ENCODE measurements at places on chromosomes 4 and X.

DNA sequence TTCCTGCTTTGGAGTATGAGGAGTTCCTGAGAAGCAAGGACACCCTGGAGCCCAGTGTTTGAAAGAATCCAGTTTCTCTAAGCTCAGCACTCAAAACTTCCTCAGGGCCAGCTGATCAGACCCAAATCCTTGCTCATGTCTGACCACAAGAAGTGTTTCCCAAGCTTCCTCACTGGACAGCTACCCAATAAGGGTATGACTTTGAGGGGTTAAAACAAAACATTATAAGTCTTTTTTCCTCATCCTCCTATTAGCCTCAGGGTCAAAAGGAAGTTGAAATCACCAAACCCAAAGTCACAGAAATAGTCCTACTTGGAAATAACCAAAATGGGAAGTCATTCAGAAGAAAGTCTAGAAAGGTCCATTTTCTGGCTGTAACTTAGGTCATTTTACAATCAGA, 13.7 kb downstream of the ZBTB33 start:
- no peak for DNase-seq

GRCh38 chr4:67581208-67581857, 22.8 kb downstream of the STAP1 start:
- no peak for DNase-seq

- DNase-seq: no peak
Observed at GRCh38 chrX:22206781-22207180, 65.9 kb upstream of the CBLL2 start.

- no peak for DNase-seq
Observed at GRCh38 chr4:153296040-153296823, 48.3 kb upstream of the MND1 start.

GRCh38 chrX:73916489-73916888, 353.5 kb downstream of the CHIC1 start:
- DNase-seq: no peak

GRCh38 chr4:39353478-39354253, 12.5 kb downstream of the RFC1 start:
- DNase-seq: no peak

DNA sequence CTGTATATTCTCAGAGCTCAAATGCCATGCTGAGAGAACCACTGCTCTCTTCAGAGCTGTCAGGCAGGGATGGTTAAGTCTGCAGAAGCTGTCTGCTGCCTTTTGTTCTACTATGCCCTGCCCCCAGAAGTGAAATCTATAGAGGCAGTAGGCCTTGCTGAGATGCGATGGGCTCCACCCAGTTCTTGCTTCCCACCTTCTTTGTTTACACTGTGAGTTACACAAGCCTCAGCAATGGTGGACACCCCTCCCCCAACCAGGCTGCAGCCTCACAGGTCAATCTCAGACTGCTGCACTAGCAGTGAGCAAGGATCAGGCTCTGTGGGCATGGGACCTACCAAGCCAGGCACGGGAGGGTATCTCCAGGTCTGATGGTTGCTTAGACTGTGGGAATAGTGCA, 271.6 kb downstream of the CENPC start:
- DNase-seq: no peak

GRCh38 chrX:66684196-66684595, 45.3 kb upstream of the EDA2R start:
- no peak for DNase-seq

DNA sequence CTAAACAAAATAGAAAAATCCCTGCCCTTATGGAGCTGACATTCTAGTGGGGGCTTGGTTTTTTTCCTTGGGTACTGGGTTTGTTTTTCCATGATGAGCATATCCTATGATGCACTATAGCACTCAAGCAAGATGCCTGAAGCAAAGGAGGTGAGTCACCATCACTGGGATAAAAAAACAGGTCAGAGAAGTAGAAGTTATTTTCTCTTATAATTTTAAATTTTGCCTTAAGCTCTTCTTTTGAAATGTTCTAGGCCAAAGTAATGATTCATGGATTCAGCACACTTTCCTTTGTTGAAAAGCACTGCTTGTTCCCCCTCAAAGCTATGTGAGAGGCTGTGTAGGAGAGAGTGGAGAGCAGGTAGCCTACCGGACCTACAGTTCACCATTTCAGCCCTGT, 15.2 kb upstream of the CXCL2 start:
- DNase-seq: no peak

DNA sequence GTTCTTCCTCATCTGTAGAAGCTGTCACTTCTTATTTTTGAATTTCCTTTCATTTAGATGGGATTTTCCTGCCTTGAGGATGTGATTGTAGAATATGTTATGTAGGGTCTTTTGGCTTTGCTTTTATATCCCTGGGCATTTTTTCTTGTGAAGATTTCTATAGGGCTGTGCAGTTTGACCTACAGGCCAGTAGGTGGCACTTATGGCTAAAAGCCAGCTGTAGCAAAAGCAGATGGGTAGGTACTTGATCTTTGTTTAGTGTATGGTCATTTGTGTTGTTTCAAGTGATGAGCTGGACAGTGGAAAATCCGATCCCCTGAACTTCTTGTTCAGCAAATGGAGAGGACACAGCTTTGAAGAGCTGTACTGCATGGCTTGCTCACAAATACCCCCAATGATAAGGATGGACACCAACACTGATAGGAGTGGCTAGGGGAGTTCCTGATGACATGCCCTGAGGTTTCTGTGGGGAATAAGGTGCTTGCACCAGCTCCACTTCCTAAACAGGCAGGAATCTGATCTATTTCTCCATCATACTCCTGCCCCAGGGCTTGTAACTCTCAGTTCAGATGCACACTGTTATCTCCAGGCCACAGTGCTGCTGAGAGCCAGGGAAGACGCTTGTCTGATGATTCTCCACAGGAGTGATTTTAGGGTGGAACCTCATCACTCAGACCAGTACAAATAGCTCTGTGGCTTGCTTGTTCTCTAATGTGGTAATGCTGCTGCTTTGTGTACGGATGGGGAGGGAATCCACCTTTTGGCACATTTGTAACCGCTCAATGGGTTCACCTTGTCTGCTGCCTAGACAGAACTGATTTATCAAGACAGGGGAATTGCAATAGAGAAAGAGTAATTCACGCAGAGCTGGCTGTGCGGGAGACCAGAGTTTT, 417.1 kb upstream of the MAGEB16 start:
- DNase-seq: no peak

DNA sequence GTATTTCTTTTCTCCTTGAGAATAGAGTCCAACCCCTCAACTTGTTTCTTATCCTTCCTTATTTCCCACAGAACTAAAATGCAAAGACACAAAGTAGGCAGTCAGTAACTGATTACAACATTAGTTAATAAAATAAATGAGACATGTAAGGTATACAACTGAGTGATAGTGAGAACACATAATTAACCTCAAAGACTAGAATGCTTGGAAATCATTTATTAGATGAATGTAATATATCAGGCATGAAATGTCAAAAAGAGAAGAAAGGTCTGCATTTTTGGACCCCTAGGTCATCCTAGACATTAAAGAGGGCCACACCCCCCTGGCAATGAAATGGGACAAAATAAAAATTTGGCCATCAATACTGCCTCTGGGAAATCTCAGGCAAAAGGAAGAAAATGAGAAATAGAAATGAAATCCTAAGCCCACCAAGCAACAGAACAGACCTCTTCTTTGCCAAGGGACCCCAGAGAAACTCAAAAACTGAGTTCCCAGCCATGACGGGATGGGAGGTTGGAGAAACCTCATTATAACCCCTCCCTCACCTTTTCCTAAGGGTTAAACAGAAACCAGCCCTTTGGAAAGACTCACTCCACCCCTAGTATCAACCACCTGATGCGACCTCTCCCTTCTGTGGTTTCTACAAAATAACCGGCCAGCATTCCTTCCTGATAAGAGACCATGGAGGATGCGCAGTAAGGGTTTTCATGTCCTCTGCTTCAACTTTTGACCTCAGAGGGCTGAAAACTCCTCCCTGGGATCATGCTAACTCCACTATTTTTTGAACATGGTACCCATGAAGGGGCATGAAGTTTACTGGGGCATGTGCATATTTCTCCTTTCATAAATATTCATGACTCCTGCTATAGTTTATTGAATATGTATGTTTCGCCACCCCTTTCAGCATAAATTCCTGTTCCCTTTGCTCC, 90.0 kb upstream of the EXOC1L start:
- DNase-seq: no peak

- no peak for DNase-seq
Observed at GRCh38 chr4:156939801-156940200, 31.8 kb downstream of the PDGFC start.

- DNase-seq: no peak
Observed at GRCh38 chr4:74316397-74316796, 8.1 kb downstream of the EPGN start.

DNA sequence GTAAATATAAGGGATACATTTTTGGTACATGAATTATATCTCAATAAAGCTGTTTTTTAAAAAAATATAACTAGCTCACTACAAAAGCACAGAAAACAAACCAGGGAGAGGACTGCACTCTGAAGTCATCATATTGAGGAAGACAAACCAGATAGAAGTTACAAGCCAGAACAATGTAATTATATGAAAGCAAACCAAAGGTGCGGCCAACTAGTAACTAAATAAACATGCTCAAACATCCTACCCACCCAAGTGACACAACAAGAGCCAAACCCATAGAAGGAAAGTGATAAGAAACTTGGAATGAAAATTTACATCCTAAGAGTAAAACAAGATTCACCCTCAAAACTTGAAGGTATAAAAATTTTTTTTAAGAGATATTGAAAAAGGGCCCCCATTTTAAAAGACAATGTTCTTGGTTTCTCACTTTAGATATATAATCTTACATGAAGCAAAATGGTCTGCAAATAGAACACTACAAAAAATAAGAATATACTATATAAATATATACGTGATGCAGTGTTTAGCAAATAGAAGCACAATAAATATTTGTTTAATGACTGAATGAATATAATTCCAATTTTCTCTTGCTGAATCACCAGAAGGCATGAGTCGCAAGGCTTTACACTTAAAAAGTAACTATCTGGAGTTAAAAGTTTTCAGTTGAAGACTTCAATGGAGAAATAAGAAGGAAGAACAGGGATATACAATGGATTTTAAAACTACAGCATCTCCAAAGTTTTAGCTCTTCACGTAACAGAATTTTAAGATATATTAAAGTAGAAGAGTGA, 4.0 kb upstream of the SH3D19 start:
- DNase-seq: no peak

DNA sequence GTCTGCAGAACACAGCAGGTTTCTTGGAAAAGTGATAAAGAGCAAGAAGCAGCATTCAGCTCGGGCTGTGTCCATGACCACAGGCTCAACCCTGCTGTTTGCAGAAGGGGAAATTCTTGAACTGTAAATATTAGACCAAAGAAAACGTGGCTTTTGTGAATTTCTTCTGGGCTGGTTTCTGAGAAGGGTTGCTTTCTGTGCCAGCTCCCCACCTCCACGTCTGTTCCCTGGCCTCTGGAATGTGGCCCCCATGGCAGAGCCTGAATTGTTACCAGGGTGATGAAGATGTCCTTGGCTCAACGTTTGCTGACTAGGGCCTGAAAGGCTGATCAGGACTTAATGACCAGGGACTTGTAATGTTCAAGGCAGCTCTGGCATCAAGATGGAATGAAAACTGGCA, 116.0 kb downstream of the CPEB2 start:
- no peak for DNase-seq

DNA sequence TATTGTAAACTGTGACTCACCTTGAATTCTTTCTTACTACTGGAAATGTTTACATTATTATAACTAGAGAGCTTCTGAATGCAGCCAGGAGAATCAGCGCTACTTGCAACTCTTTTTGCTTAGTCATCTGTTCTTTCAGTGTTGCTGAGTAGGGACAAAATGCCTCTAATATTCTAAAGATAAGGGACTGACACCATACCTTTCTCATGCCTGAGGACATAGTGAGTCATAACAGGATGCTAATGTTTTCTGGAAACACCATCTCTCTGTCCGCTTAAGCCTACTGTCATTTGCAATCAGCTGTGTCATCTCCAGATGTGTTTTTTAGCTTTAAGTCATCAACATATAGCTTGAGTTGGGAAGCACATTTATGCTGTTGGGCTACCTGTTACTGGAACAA, 108.3 kb downstream of the QRFPR start:
- DNase-seq: no peak

DNA sequence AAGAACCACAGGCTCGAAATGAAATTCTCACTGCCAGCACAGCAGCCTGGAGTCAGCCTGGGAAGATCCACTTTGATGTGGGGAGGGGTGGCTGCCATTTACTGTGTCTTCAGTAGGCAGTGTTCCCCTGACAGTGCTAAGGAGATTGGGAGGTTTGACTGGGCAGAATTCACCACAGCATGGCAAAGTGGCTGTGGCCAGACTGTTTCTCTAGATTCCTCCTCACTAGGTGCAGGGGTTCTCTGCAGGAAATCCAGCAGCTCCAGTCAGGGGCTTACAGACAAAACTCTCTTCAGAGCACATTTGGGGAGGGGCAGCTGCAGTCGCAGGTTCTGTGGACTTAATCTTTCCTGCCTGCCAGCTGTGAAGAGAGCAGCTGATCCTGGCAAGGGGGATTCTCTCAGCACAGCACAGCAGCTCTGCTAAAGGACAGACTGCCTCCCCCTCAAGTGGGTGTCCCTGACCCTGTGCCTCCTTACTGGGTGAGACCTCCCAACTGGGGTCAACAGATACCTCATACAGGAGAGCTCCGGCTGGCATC, 1174.0 kb downstream of the RAPGEF2 start:
- DNase-seq: no peak

- no peak for DNase-seq
Observed at GRCh38 chr4:143882892-143883291, 22.5 kb downstream of the GYPE start.

DNA sequence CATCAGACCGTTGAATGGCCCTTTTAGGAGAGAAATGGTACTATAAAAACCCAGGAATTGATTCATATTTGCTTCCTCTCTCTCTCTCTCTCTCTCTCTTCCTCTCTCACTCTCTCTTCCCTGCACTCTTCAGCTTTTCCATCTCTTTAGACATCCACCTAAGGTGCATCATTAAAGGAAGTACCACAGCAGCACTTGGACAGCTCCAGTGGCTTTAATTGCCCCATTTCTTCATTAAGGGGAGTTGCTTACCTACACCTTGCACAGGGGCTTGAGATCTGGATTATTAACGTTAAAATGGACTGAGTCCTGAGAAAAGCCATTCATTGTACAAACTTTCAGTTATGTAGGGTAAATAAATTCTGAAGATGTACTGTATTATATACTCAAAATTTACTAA, 323.6 kb downstream of the AFF2 start:
- DNase-seq: no peak

- DNase-seq: no peak
Observed at GRCh38 chr4:135732448-135732847, 1530.9 kb upstream of the PABPC4L start.

GRCh38 chr4:25927361-25928195, 13.6 kb downstream of the SMIM20 start:
- DNase-seq: no peak

- DNase-seq: no peak
Observed at GRCh38 chr4:8330821-8331574, 61.4 kb downstream of the HTRA3 start.

DNA sequence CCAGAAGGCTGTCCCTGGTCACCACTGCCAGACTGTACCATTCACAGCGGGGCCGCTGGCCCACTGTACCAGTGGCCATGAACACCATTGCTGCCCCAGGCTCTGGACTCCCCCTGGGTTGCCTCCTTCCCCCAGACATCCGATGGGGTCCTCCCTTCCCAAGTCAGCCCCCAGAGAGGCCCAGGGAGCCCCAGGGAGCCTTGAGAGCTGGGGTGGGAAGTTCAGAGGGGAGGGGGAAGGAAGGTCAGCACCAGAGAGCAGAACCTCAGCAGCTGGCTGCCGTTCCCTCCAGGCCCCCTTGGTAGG, 441 bp upstream of the ARHGAP4 start:
- DNase-seq: no peak

GRCh38 chr4:186264660-186265059, 1.3 kb upstream of the F11 start:
- DNase-seq: no peak
